ENCODE measurements at places on chromosomes 5 and 9. TPM values are rescaled to one million over a fixed set of nuclear protein-coding genes. Genes with fewer than 3 reads are reported as not detected.
A peak's percentile ranks its signal among the peaks of the same experiment; 100 is the strongest.

DNA sequence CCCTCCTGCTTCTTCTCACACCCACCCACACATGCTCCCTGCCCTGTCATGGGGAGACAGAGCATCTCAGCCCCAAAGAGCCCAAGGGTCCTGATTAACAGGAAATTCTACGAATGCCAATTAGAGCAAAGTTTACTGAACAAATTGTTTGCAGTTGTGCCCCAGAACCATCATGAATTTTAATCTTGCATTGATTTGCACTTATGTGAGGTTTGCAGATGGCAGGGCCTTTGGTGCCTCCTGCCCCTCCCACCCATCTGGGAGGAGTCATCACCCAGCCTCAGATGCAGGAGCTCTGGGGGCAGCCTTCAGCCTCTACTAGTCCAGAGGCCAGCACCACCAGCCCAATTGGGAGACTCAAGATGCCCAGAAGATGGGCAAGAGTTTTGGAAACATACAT lies 80.8 kb downstream of the PCDH1 start:
- DNase-seq: no peak

DNA sequence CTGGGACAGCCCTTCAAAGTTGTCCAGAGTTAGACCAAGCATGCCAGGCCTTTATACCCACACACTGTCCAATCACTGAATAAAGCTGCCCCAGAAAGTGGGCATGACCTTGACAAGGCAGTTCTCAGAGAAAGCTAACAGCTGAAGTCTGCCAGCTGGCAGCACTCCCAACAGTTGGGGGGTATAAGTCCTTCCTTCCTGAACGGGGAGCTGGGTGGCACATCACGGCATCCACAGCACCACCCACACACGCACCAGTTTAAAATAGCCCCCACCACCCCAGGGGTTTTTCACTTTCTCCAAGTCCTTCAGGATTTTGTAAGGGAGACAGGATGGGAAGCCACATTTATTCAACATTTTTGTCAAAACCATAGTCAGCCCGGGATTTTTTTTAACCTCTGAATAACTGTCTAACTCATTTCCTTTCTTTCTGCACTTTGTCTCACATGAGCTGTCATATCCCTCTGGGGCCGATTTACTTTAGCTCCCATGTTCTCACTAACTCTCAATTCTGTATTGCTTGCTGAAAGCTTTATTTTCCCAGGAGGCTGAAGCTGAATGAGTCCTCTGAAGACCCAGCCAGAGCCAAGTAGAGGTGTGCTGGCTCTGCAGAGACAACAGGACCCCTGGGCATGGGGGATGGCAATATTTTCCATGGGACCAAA lies 15.4 kb downstream of the FAM81B start:
- no peak for DNase-seq

Gene RNF208
- not detected for total RNA-seq

Gene DDX4
- not detected for total RNA-seq

DNA sequence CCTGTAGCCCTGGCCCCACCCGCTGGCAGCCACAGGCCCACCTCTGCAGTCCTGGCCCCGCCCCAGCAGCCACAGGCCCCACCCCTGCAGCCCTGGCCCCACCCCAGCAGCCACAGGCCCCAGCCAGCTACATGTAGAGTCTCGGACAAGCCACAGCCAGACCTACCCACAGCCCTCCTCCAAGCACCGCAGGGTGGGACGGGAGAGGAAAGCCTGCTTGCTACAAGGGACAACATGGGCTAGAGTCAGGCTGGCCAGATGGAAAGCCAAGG lies 49.5 kb upstream of the SARDH start:
- DNase-seq: peak; percentile 17

GRCh38 chr5:136194576-136194975 lies 1.6 kb upstream of the SMIM32 start:
- DNase-seq: no peak

DNA sequence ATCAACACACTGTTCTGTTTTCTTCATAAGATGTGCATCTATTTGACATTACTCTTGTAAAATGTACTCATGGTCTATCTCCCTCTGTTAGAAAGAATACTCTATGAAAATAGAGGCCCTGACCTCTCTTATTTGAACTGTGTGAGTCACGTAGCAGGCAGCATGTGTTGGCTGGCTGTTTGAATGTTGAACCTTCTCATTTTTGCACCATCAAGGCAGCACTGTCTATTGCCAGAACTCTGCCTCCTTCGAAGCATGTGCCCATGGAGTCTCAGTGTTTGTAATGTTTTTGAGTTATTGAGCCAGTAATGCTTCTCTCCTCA lies 144.4 kb downstream of the ALDH1A1 start:
- peak; percentile 16 for DNase-seq

DNA sequence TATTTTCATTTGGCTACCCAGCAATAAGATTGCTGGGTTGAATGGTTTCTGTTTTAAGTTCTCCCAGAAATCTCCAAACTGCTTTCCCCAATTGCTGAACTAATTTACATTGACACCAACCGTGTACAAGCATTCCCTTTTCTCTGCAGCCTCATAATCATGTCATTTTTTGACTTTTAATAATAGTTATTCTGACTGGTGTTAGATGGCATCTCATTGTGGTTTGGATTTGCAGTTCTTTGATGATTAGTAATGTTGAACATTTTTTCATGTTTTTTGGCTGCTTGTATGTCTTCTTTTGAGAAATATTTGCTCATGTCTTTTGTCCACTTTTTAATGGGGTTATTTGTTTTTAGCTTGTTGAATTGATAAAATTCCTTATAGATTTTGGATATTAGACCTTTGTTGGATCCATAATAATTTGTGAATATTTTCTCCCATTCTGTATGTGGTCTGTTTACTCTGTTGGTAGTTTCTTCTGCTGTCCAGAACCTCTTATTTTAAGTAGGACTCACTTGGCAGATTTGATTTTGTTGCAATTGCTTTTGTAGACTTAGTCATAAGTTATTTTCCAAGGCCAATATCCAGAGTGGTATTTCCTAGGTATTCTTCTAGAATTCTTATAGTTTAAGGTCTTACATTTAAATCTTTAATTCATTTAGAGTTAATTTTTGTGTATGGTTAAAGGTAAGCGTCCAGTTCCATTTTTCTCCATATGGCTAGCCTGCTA lies 793.7 kb downstream of the BRINP1 start:
- DNase-seq: no peak

DNA sequence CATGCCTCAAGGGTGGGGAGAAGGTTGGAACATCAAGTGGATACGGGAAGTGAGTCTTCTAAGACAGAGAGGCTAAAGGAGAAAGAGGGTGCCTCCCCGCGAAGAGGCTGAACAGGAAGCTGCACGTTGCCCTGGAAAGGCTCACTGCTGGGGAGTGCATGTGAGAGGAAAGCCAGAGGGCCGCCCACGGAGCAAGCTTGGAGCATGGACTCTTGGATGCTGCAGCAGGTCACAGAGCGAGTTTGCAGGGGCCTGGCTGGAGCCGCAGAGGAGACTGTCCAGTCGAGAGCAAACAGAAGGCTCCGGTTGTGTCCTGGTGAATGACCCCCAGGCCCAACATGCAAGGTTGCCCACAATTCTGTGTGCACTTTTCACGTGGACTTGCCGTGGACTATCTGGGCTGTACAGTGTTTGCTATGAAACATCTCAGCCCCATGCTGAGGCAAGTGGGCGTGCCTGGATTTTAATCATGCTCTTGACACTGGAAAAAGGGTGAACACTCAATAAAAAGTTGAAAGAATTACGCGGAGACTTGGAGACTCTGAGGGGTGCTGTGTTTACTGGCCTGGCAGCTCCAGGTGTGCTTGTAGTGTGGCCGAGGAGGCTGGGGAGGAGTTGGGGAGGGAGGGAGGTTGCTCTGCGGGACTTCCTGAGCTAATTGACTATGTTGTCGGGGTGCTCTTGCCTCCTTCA lies 54.5 kb upstream of the GARNL3 start:
- no peak for DNase-seq

Gene NR2F1-AS1
- 30.3 TPM for total RNA-seq

- DNase-seq: peak; percentile 63
Observed at GRCh38 chr5:9869616-9870288, 239.6 kb upstream of the TAS2R1 start.
